Osteoblast (primary cell): ENCODE measurements at places on chromosomes 1 and 21. TPM values are rescaled to one million over a fixed set of nuclear protein-coding genes. Genes with fewer than 3 reads are reported as not detected.

DNA sequence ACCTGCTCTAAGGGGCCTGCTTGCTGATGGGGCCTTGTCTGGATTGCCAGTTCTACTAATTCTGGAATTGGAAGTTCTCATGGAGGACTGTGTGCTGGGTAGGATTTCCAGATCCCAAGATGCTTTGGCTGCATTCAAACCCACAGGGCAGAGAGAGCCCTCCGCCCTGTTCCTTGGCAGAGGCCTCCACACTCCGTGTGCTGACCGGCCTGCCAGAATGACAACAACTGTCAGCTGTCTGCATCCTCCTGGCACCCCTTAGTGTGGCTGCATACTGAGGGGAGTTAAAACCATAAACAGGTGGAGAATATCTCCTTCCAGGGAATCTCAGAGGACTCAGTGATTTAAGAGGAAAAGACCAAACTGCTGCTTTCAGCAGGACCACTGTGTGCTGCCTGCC is 60.7 kb downstream of the ADARB1 start:
- peak; percentile 78 for DNase-seq

GRCh38 chr1:86956221-86956620 is 41.8 kb downstream of the HS2ST1 start:
- no peak for DNase-seq

GRCh38 chr1:210231846-210232510 is 618 bp upstream of the SERTAD4 start:
- DNase-seq = peak; percentile 42

The SYT14 gene
- 0.29 and 0.36 TPM in 2 replicates for total RNA-seq

DNA sequence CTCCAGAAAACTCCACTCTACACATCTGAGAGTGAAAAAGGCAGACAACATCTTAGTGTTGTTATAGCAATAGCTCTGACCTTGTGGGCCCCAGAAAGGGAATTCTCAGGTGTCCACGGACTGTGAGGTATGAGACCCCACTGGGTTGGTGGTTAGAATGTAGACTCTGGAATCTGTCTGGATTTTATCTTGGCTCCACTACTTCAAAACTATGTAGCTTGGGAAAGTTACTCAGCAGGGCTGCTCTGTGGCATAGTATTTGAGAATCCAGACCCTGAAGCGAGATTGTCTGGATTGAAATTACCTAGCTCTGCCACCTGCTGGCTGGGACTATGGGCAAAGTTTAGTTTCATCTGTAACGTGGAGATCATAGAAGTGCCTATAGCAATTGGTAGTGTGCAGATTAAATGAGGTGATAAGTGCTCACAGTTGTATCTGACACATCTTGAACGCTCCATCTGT is 25.8 kb downstream of the PRDM2 start:
- DNase-seq = no peak

- DNase-seq = no peak
Observed at GRCh38 chr1:80656014-80656636, 1144.6 kb upstream of the ADGRL2 start.

The RAP1GAP gene
- under 0.01 and 0.29 TPM in 2 replicates for total RNA-seq

DNA sequence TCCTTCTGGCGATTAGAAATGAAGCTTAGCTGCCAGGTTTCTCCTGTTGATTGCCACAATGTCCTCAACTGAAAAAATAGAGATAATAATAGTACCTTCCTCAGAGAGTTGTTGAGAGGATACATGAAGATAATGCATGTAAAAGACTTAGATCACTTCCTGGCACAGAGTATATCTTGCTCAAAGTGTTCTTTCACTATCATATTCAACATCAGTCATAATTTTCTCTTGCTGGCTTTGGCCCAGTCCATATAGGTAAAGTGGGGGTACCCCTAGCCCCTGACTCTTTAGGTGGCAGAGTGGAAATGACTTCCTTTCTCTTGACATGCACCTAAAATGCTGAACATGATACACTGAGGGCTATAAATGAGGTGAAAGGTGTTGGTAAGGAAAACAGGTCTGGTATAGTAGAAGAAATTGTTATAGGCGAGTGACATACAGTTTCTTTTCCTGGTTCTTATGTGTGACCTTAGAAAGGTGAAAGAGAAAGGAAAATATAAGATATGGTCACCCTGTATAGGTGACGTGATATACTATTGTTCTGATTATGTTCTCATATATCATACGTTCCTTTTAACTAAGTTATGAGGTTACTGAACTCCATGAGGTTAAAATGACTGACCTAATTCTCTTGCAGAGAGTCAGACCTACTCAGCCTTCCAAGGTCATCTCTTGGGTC is 209.9 kb upstream of the DEPDC1 start:
- no peak for DNase-seq

DNA sequence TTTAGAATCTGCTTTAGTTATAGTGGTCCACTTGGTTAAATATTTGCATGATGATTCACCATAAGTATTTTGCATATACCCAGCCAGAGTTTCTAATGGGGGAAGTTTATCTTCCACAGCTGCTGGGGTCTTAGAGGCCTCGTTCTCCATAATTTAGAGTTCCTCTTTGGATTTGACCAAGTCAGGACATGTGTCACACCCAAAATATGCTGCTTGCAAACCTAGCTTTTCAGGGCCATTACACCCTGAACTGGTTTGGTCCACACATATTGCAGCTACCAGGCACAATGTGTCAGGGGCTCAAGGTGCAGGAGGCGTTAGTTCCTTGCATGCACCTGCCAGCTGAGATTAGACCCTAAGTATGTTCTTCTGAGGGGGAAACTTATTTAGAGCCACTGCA is 17.1 kb upstream of the FMO4 start:
- no peak for DNase-seq

The IRF6 gene
- under 0.01 and 0.72 TPM in 2 replicates for total RNA-seq

- peak; percentile 46 for DNase-seq
Observed at GRCh38 chr1:155219592-155220031, 11.1 kb downstream of the MTX1 start.

DNA sequence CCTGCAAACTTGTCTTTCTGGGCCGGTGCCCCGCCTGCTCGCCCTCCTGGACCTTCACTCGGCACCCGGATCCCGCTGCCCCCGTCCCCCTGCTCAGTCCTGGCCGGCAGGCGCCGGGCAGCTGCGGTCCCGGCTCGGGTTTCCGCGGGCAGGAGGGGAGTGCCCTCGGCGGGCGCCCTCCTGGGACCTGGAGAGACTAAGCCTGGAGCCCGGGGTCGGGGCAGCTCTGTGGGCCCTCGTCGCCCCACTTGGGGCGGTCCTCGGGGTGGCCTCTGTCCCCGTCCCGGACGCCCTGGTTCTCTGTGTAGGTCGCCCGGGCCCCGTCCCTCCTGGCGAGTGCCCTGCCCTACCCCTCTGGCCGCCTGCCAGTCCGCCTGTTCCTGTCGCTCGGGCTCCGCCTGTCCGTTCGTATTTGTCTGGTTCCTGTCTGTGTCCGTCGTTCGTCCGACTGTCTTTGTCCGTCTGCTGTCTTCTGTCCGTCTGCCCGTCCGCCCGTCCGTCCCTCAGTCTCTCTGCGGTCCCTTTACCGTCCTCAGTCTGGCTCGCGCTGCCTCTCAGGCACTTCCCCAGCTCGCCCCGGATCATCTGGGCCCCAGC is 490 bp downstream of the SERINC2 start:
- DNase-seq = peak; percentile 92

- DNase-seq = no peak
Observed at GRCh38 chr1:182139496-182139895, 78.0 kb upstream of the ZNF648 start.

GRCh38 chr1:165592945-165593823 is 37.9 kb upstream of the MGST3 start:
- DNase-seq = peak; percentile 65

DNA sequence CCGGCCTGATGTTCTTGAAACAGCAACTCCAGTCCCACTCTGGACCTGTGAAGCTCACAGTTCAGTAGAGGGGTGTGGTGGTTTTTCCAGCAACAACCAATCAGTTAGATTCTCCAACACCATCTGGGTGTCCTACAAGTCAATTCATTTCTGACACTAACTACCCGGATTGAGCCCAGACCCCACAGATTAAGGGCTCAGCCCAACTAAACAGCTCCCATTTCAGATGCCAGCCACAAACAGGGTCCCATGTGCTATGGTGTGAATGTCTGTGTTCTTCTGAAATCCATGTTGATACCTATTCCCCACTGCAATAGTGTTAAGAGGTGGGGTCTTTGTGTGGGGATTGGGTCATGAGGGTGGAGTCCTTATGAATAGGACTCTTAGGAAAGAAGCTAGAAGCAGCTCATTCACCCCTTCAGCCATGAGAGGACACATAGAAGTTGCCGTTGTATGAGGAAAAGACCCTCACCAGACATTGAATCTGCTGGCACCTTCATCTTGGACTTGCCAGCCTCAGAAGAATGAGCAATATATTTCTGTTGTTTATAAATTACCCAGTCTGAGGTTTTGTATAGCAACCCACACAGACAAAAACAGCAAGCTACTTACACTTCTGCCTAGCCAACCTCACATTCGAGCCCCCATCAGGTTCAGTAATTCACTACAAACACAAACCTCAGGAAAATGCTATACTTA is 53.6 kb downstream of the IRF2BP2 start:
- DNase-seq = no peak

- peak; percentile 85 for DNase-seq
Observed at GRCh38 chr1:202821467-202821866, 10.7 kb downstream of the PCAT6 start.

DNA sequence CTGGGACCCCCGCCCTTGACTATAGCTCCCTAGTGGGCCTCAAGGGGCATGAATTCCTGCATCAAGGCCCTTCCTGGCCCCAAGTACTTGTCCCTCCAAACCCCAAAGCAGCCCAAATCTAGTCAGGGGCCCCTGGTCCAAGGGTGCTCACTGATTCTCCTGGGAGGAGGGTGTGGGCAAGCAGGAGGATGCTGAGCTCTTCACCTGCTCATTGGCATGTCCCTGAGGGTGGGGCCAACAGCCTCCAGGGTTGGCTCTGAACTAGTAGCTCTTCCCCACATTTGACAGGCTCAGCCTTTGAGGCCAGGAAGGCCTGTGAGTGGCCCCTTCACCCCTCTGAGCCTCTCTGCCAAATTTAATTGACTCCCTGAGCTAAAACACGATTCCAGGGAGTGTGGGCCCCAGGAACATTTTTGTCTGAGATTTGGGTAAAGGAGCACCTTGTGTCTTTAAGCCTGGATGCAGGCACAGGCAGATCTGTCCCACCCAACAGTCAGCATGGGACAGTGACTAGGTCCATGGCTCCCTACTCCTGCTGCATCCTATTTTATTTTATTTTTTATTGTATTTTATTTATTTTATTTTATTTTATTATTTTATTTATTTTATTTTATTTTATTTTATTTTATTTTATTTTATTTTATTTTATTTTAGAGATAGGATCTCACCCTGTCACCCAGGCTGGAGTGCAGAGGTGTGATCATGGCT is 11.0 kb upstream of the WNT9A start:
- DNase-seq = peak; percentile 8

GRCh38 chr1:219907772-219908070 is 20.6 kb downstream of the SLC30A10 start:
- no peak for DNase-seq

The WNT3A gene
- not detected in 2 replicates for total RNA-seq

- no peak for DNase-seq
Observed at GRCh38 chr1:119338757-119339156, 29.8 kb upstream of the HAO2 start.

DNA sequence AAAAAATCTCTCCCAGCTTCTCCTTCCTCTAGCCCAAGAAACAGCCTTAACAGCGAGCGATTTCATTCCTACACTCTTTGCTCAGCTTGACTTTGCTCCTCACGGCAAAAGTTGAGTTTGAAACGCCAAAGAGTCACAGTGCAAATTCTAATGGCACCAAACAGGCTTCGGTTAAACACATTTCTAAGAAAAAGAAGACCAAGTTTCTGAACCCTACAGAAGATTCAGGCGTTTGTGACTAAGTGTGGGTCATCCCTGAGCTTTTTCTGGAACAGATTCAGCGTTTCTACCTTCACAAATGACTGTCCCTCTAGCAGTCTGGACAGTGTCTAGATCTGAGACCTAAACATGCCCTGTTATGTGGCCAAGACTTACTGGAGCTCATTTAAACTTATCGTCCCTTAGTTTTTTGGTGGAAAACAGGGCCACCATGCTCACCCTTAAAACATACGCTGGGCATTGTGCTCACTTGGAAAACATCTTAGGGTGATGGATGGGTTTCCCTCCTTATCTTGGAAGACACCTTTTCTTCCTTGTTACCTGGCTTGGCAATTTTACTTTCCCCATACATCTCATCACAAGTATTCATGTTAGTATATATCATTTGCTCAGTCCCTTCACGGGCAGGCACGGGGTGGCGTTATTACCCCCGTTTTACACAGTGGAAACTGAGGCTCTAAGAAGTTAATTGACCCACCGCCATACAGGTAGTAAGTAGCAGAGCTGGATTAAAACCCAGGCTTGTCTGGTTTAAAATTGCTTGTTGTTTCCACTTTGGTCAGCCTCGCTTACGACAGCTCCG is 1.0 kb downstream of the C1orf198 start:
- peak; percentile 91 for DNase-seq

The VANGL2 gene
- total RNA-seq = under 0.01 TPM in 1 of 2 replicates, not detected in the other

GRCh38 chr1:117707371-117707770 is 101.5 kb downstream of the TENT5C start:
- DNase-seq = no peak

DNA sequence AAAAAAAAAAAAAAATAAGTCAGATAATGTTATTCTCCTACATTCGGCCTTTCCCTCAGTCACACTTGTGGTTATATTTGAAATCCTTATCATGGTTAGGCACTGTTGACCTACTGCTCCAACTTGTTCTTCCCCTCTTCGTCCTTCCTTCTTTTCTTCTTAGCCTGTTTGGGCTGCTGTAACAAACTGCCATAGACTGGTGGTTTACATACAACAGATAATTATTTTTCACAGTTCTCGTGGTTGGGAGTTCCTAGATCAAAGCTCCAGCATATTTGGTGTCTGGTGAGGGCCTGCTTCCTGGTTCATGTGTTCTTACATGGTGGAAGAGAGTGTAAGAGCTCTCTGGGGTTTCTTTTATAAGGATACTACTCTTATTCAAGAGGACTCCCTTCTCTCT is 73.4 kb downstream of the RABGAP1L start:
- DNase-seq = no peak

The YY1AP1 gene
- 54.6 and 75.1 TPM in 2 replicates for total RNA-seq
